ENCODE measurements at places on chromosomes 11 and 22.

- DNase-seq, result no peak
Measured at GRCh38 chr22:25760294-25760693, 18.3 kb downstream of the MYO18B start.

DNA sequence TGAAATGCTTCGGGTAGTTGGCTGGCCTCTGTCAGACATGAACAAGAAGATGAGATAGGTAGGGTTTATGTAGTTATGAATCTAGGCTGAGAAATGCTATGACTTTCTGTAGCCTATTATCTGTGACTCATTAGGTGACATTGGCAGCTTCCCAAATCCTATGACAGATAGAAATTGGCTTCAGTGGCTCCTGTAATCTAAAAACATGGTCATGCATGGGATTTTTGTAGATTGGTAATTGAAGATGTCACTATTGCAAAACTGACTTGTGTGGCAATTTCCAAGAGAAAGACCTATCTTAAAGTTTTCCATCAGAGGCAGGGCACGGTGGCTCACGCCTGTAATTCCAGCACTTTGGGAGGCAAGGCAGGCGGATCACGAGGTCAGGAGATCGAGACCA, 29.4 kb upstream of the GRIK4 start:
- no peak for DNase-seq

- peak; percentile 67 for DNase-seq
Measured at GRCh38 chr11:128757235-128757711, 63.4 kb downstream of the FLI1 start.

- no peak for DNase-seq
Measured at GRCh38 chr11:25211635-25212254, 714.9 kb downstream of the LUZP2 start.

- no peak for DNase-seq
Measured at GRCh38 chr11:21429401-21429800, 760.0 kb downstream of the NELL1 start.
